MCF 10A (cell line): ENCODE measurements at places on chromosomes 3 and 15.

GRCh38 chr3:107644631-107645030, 121.9 kb downstream of the BBX start:
- H3K4me3 ChIP-seq: no peak overlapping the region
- peaks cover 9% of the 10 kb centered on the region for H3K36me3 ChIP-seq
- no peaks in the 10 kb centered on the region for H3K27me3 ChIP-seq
- DNase-seq: no peak

GRCh38 chr3:138371070-138371965, 22.9 kb downstream of the MRAS start:
- H3K4me3 ChIP-seq: no peak overlapping the region
- H3K27ac ChIP-seq: no peak overlapping the region
- H3K4me1 ChIP-seq: no peaks in the 10 kb centered on the region

GRCh38 chr3:4672725-4673275, 179.7 kb downstream of the ITPR1 start:
- DNase-seq: no peak
- no peak overlapping the region for H3K4me3 ChIP-seq
- peaks cover 5% of the 10 kb centered on the region for H3K36me3 ChIP-seq
- no peaks in the 10 kb centered on the region for H3K27me3 ChIP-seq

GRCh38 chr3:159775372-159775961, 213.2 kb upstream of the IL12A start:
- H3K27ac ChIP-seq: peak overlapping the region; percentile 84
- peaks cover 33% of the 10 kb centered on the region for H3K4me1 ChIP-seq
- no peaks in the 10 kb centered on the region for H3K36me3 ChIP-seq
- peak; percentile 80 for DNase-seq
- H3K4me3 ChIP-seq: no peak overlapping the region

GRCh38 chr3:128814060-128814459, 65.4 kb upstream of the ACAD9 start:
- no peak for DNase-seq
- no peak overlapping the region for H3K27ac ChIP-seq
- H3K4me1 ChIP-seq: no peaks in the 10 kb centered on the region
- H3K4me3 ChIP-seq: no peak overlapping the region
- H3K36me3 ChIP-seq: peaks cover 81% of the 10 kb centered on the region

- no peaks in the 10 kb centered on the region for H3K27me3 ChIP-seq
- H3K4me1 ChIP-seq: peaks cover 5% of the 10 kb centered on the region
- H3K4me3 ChIP-seq: no peak overlapping the region
- no peak overlapping the region for H3K27ac ChIP-seq
- DNase-seq: no peak
Measured at GRCh38 chr3:141677701-141678100, 60.4 kb upstream of the RNF7 start.

GRCh38 chr3:31839144-31839917, 141.7 kb downstream of the OSBPL10 start:
- peak; percentile 17 for DNase-seq
- H3K27me3 ChIP-seq: no peaks in the 10 kb centered on the region
- H3K27ac ChIP-seq: peak overlapping the region; percentile 58
- H3K4me1 ChIP-seq: peaks cover 26% of the 10 kb centered on the region
- no peak overlapping the region for H3K4me3 ChIP-seq

GRCh38 chr3:38558864-38559263, 62.7 kb downstream of the EXOG start:
- no peaks in the 10 kb centered on the region for H3K4me1 ChIP-seq
- no peak for DNase-seq
- peaks cover 14% of the 10 kb centered on the region for H3K27me3 ChIP-seq
- H3K27ac ChIP-seq: no peak overlapping the region

- no peaks in the 10 kb centered on the region for H3K27me3 ChIP-seq
- H3K27ac ChIP-seq: no peak overlapping the region
- no peak for DNase-seq
- H3K36me3 ChIP-seq: no peaks in the 10 kb centered on the region
- no peak overlapping the region for H3K4me3 ChIP-seq
Measured at GRCh38 chr15:100332231-100332630, 9.5 kb downstream of the ADAMTS17 start.

DNA sequence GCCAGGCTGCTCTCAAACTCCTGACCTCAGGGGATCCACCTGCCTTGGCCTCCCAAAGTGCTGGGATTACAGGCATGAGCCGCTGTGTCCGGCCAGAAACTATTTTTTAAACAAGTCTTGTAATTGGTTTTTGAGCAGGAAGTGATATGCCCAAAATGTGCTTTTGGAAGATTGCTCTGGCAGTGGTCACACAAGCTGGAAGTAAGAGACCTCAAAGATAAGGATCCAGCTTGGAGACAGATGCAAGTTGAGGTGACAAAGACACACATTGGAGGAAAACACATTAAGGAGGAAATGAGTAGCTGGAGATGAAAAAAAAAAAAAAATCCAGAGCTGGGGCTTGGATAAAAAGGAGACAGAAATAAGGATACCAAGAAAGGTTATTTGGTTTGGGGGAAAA, 6.3 kb downstream of the TM4SF18 start:
- H3K4me1 ChIP-seq: no peaks in the 10 kb centered on the region
- no peak for DNase-seq
- no peak overlapping the region for H3K27ac ChIP-seq
- H3K4me3 ChIP-seq: no peak overlapping the region
- no peaks in the 10 kb centered on the region for H3K36me3 ChIP-seq
- H3K27me3 ChIP-seq: no peaks in the 10 kb centered on the region

DNA sequence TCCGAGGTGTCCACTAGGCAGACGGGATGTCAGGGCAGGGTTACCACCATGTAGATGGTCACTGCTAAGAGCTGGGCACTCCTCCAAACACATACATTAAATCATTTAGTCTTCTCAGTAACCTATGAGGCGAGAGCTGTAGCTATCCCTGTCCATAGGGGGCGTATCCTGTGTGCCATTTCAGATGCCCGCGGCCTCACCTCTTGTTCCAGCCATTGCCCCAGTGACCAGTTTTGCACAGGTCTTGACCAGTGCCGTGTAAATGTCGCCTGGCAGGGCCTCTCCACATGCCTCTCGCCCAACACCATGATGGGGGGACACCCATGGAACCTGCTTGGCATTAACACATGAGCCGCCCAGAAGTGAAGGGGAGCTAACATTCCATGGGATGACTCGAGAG, 20.8 kb upstream of the SRP14 start:
- no peak overlapping the region for H3K4me3 ChIP-seq
- no peaks in the 10 kb centered on the region for H3K27me3 ChIP-seq
- no peak for DNase-seq
- peaks cover 5% of the 10 kb centered on the region for H3K36me3 ChIP-seq
- H3K4me1 ChIP-seq: peaks cover 25% of the 10 kb centered on the region

DNA sequence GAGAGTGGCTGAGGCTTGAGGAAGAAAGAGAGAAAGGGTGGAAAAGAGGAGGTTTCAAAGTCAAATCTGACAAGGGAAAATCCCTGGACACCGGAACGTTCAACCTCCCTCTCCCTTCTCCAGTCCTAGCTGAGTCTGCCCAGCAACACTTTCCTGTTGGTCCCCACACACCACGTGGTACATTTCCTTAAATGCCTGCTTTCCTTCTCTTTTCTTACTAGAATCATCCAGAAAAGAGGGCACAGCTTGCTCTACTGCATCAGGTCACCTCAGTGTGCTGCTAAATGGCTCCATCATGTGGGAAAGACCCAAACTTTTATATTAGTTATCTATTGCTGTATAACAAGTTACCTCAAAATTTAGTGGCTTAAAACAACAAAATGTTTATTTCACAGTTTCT, 181.2 kb downstream of the NECTIN3 start:
- DNase-seq: peak; percentile 43
- H3K4me1 ChIP-seq: peaks cover 21% of the 10 kb centered on the region
- peak overlapping the region; percentile 16 for H3K4me3 ChIP-seq
- H3K36me3 ChIP-seq: peaks cover 5% of the 10 kb centered on the region

GRCh38 chr3:126097801-126098200, 13.9 kb upstream of the SLC41A3 start:
- H3K36me3 ChIP-seq: no peaks in the 10 kb centered on the region
- H3K27ac ChIP-seq: no peak overlapping the region
- no peak for DNase-seq

GRCh38 chr3:180802837-180803236, 109.6 kb upstream of the FXR1 start:
- no peak overlapping the region for H3K27ac ChIP-seq
- DNase-seq: peak; percentile 46
- no peak overlapping the region for H3K4me3 ChIP-seq
- no peaks in the 10 kb centered on the region for H3K27me3 ChIP-seq
- H3K36me3 ChIP-seq: no peaks in the 10 kb centered on the region

DNA sequence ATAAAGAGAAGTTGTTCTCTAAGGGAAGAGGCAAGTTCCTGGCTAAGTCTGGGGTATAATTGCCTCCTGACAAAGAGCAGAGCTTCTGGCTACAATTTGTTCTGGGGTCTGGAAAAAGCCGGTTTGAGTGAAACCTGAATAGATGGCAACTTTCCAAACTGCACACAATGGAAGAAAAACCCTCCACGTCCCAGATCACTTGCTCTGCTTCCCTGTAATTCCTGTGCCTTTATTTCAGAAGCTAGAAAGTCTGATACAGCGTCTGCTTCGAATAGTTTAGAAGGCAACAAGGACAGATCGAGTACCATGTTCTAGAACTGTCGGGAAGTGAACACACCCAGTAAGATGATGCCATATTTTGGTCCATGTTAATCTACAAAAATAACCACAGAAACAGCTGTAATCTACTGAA, 1.6 kb upstream of the WDR82 start:
- H3K4me3 ChIP-seq: peak overlapping the region; percentile 84
- H3K4me1 ChIP-seq: peaks cover 20% of the 10 kb centered on the region
- peaks cover 19% of the 10 kb centered on the region for H3K36me3 ChIP-seq
- peak overlapping the region; percentile 99 for H3K27ac ChIP-seq
- DNase-seq: peak; percentile 43
- no peaks in the 10 kb centered on the region for H3K27me3 ChIP-seq

GRCh38 chr15:84050076-84050475, 185.5 kb upstream of the GOLGA6L4 start:
- DNase-seq: no peak
- H3K4me3 ChIP-seq: no peak overlapping the region
- no peaks in the 10 kb centered on the region for H3K27me3 ChIP-seq

GRCh38 chr3:128078322-128078721, 26.1 kb downstream of the SEC61A1 start:
- H3K4me1 ChIP-seq: peaks cover 8% of the 10 kb centered on the region
- peak overlapping the region; percentile 61 for H3K27ac ChIP-seq
- H3K27me3 ChIP-seq: no peaks in the 10 kb centered on the region
- peaks cover 56% of the 10 kb centered on the region for H3K36me3 ChIP-seq
- H3K4me3 ChIP-seq: no peak overlapping the region
- DNase-seq: no peak

DNA sequence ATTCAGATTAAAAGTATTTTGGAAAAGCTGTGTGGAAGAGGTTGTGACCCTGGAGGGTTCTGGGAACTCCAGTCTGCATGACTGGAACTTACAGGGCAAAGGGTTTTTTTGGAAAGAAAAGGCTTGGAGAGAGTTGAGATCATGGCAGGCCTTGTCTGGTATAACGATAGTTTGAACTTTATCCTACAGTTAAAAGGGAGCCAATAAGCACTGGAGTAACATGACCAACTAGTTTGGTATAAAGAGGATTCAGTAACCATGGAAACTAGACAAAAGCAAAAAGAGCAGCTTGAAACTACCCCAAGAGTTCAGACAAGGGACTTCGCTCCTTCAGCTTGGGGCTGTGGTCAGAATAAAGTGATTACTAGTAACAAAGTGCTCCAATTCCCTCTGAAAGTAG, 151.2 kb upstream of the TMCO5A start:
- H3K36me3 ChIP-seq: no peaks in the 10 kb centered on the region
- no peak overlapping the region for H3K27ac ChIP-seq

DNA sequence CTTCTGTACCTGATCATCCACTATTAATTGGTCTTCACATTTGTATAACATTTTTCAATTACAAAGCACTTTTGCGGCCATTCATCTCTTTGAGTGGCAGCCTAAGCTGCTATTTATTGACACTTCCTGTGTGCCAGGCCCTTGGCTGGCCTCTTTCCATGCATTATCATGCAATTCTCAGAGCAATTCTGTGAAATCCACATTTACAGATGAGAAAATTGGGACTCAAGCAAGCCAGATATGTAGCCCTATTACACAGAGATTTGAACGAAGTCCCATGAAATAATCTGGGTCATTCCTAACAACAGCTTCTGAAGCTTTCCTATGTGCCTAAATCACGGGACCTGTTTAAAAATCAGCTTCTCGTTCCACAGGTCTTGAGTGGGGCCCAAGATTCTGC, 17.4 kb downstream of the SLC6A1 start:
- peaks cover 47% of the 10 kb centered on the region for H3K27me3 ChIP-seq
- DNase-seq: no peak
- H3K4me1 ChIP-seq: no peaks in the 10 kb centered on the region
- no peaks in the 10 kb centered on the region for H3K36me3 ChIP-seq
- H3K27ac ChIP-seq: no peak overlapping the region
- no peak overlapping the region for H3K4me3 ChIP-seq

DNA sequence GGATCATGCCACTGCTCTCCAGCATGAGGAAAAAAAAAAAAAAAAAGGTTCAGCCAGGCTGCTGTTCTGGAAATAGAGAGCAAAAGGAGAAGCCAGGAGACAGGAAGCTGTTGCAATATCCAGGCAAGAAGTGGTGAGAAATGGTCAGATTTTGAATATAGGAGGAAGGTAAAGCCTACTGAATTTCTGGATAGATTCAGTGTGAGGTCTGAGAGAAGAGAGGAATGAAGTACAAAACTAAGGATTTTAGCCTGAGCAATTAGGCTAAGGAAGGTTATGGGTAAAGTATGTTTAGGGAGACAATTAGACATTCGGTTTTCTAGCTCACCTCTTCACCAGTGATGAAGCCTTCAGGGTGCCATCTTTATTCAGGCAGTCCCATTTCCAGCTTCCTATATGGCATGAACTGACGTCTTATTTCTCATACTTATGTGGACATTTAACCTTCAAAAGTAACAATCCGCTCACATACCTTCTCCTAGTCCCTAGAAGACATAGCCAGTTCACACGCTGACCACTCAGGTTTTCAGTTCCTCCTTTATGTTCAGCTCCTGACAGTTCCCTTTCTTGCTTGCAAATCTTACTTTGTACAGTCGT, 57.2 kb downstream of the KIF9 start:
- no peak overlapping the region for H3K4me3 ChIP-seq
- H3K27me3 ChIP-seq: no peaks in the 10 kb centered on the region
- peak overlapping the region; percentile 2 for H3K27ac ChIP-seq

DNA sequence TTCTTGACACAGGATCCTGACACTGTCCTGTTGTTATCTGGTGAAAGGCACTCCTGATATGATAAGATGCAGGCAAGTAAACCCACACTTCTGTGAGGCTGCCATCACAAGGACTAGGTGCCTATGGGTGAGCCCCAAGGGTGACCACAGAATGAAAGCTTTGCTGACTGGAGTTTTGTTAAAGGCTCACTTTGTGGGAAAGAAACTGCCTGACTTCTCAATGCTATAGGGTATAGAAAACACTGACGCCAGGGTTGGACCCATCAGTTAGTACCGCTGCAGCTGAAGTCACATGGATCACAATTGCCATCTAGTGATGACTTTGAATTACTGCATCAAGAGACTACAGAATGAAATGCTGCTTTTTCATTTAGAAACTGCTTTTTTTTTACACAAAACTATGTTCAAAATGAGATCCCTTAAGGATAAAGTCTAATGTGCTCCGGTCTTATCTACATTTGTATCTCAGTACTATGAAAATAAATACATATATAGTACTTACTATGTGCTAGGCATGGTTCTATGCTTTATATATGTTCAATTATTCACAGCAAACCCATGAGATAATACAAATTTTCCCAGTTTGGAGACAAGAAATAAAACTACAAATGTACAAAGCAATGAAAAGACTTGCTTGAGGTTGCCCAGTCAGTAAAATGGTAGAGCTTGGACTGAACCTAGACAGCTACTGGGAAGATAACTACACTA, 64.2 kb upstream of the CMSS1 start:
- no peak overlapping the region for H3K27ac ChIP-seq
- DNase-seq: peak; percentile 71
- H3K36me3 ChIP-seq: peaks cover 11% of the 10 kb centered on the region

GRCh38 chr3:195693428-195694216, 27.2 kb upstream of the MUC20 start:
- H3K36me3 ChIP-seq: peaks cover 46% of the 10 kb centered on the region
- H3K4me1 ChIP-seq: peaks cover 13% of the 10 kb centered on the region
